ENCODE measurements at places on chromosomes 16 and 17.

DNA sequence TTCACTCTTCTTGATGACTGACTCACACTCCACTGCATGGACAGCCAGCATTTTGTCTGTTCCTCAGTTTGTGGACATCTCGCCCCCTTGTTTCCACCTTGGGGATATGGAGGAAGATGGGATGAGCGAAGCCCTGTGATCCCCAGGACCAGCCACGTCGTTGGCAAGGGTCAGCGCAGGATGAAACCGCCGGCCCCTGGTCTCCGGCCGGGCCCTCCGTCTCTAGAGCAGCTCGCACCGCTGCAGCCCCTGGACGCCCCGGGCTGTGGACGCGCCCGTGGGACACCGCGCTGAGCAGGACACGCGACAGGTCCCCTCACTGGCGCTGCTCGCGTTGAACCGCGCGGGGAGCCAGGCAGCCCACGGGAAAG is 604 bp upstream of the ZC3H18 start:
- DNase-seq, result no peak

DNA sequence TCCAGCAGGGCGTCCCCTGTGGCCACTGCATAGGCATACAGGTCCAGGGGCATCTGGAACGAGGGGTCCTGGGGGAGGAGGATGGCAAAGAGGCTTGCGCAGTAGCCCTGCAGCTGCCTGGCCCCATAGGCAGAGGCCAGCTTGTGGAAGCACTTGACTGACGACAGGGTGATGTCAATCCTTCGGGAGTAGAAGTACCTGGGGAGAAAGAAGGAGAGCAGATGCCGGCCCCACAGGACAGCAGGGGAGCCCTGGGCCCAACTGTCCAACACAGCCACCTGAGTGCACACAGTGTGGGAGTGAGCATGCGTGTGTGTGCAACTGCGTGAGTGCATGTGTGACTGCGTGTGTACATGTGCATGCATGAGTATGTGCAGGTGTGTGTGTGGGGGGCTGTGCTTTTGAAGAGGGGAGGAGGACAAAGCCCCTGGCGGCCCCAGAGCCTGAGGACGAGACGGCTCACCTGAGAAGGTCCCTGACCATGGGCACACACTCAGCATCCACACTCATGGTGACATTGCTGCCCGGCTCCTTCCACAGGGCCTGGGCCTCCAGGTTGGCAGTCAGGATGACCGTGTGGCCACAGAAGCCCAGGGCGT is 7.1 kb downstream of the LGALS3BP start:
- no peak for DNase-seq

- DNase-seq, result no peak
Measured at GRCh38 chr17:16870253-16871245, 101.4 kb downstream of the TNFRSF13B start.

DNA sequence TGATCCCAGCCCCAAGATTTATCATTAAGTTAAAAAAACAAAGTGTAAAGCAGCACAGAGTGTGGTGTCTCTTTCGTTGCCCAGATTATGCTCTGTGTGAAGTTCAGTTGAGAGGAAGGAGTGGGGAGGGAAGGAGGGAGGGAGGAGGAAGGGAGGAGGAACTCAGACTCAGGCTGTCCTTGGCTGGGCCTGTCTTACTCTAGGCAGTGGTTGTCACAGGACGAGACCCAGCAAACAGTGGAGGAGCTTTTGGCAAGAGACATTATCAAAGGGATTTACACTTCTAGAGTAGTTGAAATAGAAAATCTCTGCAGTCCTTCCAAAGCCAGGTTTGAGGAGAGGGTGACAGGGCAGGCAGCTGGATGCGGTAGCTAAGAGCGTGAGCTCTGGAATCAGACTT is 27.8 kb downstream of the KNOP1 start:
- no peak for DNase-seq

- DNase-seq, result no peak
Measured at GRCh38 chr16:68749432-68749831, 12.3 kb downstream of the CDH1 start.

DNA sequence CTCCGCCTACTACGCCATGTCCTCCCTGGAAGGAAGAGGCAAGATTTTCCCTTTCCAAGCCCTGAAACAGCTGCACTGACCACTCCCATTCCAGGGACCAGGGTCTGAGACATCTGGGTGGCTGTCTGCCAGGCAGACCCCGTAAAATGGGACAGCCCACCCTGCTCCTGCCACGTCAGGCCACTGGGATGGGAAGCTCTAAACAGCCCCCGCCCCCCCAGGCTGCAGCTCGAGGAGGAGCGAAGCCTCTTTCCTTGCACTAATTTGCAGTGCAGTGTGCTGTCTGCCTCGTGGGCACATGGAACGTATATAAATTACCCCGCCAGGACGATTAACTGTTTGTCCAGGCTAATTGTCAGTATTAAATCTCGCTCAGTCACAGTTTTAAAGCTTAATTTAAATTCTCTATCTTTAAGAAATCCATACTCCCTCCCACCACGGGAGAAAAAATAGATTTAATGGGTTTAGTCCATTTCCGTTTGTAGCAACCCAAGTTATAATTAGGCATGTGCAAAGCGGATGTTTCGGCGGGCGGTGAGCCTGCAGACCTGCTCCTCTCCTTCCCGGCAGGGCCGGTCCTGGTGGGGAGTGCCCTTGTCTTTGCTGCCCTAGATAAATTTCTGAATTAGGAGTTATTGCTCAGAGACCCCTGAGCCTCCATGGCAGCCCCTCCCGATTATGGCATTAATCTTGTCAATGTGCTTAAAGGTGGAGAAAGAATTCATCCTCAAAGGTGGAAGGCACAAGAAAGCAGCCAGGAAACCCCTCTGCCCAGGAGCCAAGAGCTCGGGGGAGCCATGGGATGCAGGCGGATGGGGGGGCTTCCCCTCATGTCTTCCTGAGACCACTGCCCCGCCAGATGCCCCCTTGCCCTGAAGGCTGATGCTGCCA is 268.0 kb upstream of the TNRC6C start:
- DNase-seq, result no peak

GRCh38 chr17:48641541-48642058 is 15.4 kb upstream of the HOXB9 start:
- DNase-seq, result no peak

GRCh38 chr16:80323808-80324195 is 217.0 kb upstream of the DYNLRB2 start:
- no peak for DNase-seq

DNA sequence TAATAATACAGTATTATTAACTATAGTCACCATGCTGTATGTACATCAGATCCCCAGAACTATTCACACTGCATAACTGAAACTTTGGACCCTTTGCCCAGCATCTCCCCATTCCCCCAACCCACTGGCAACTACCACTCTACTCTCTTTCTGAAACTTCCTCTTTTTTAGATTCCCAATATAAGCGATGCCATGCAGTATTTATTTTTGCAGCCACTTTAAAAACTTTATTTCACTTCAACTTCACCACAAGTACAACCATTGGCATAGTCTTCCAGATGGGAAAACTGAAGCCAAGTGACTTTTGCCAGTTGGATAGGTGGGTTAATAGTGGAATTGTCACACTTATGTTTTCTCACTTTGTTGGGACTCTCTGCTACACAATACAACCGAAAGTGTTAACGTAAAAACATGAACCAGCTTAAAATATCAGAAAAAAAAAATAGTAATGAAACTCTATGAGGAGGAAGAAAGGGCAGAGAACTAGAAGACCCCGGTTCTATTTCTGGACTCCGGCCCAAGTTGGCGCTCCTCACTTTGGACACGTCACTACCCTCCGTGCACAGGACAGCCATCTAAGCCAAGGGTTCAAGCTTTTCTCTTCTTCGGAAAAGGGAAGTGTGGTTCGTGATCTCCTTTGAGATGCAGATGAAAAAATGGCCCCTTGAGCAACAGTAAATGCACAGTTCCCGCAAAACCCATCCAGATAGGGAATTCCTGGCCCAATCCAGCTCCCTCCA is 743 bp downstream of the SHCBP1 start:
- DNase-seq, result no peak

GRCh38 chr17:81514489-81514738 is 1.8 kb upstream of the ACTG1 start:
- no peak for DNase-seq

GRCh38 chr17:70295329-70295728 is 126.0 kb downstream of the KCNJ2 start:
- no peak for DNase-seq

- DNase-seq, result no peak
Measured at GRCh38 chr17:69043098-69043734, 17.5 kb downstream of the ABCA9 start.

GRCh38 chr17:80047176-80047575 is 10.7 kb downstream of the CCDC40 start:
- peak; percentile 63 for DNase-seq

DNA sequence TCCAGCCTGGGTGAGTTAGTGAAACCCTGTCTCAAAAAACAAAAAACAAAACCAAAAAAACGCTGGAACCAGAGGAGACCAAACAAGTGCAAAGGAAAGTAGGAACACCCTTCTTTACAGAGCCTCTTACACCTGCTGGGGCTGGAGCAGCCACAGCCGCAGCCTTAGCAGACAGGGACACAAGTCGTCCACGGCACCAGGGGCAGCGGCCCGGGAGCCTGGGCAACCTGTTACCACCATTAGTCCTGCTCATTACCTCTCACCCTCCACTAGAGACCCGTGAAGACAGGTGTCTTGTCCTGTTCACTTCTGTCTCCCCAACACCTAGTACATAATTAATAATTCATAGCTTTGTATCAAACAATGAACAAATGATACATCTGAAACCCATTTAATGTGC is 83.6 kb downstream of the C16orf78 start:
- no peak for DNase-seq

- DNase-seq, result no peak
Measured at GRCh38 chr17:48630009-48630924, 4.1 kb upstream of the HOXB9 start.

GRCh38 chr16:53773150-53773846 is 69.3 kb downstream of the FTO start:
- peak; percentile 58 for DNase-seq

- DNase-seq, result peak; percentile 75
Measured at GRCh38 chr17:79095345-79096055, 20.9 kb downstream of the ENGASE start.

DNA sequence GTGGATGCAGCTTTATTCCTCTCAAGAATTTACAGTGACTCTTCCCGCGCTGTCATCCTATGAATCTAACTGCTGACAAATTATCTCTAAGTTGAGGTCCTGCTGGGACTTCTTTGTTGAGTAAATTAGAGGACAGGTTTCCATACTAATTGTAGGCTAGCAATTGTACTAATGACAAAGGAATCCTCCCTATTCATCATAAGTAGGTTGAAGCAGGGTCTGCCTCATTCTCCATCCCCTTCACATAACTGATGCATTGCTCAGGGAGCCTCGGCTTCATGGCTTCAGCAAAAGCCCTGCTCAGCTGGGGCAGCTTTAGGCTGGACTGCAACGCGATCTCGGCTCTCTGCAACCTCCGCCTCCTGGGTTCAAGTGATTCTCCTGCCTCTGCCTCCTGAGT is 83.1 kb upstream of the IRX6 start:
- DNase-seq, result no peak

GRCh38 chr16:27334838-27335237 is 21.1 kb downstream of the IL4R start:
- no peak for DNase-seq

DNA sequence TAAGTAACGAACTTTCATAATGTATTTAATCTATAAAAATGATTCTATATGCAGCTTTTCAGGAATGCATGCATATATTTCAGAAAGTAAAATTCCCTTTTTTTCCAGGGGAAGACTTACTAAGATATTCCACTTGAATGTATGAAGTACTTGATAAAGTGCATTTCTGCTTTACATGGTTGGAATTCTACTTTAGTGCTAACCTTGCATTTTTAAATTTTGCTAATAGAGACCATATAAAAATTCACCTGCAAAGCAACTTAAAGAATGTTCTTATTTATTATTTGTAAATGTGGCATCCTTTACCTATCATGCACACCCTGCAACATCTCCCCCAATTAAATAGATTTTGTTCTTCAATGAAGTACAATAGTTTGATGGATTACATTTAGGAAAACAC is 392.8 kb downstream of the KCNJ2 start:
- DNase-seq, result no peak

GRCh38 chr17:65147955-65148354 is 10.8 kb downstream of the RGS9 start:
- DNase-seq, result no peak

- no peak for DNase-seq
Measured at GRCh38 chr17:6054372-6054771, 15.8 kb upstream of the WSCD1 start.

Measured in NCI-H2107 (cell line).